ENCODE measurements at places on chromosomes 2 and 18.

GRCh38 chr2:75539955-75540716, 20.6 kb downstream of the EVA1A start:
- no peak for DNase-seq

DNA sequence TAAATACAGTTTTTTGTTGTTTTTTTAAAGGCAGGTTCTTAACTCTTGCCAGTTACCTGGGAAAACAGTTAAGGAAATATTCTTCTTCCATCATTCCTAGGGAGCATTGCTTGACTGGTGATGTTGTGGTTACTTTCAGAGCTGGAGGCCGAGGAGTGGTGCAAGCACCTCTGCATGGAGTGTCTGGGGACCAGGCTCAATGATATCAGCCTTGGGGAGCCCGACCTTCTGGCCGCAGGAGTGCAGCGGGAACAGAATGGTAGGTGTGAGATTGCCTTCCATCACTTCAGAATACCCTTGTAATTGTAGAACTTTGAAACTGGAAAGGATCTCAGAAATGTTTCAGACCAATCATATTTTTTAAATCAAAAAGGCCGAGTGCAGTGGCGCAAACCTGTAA, 270.1 kb downstream of the CD226 start:
- DNase-seq: no peak

DNA sequence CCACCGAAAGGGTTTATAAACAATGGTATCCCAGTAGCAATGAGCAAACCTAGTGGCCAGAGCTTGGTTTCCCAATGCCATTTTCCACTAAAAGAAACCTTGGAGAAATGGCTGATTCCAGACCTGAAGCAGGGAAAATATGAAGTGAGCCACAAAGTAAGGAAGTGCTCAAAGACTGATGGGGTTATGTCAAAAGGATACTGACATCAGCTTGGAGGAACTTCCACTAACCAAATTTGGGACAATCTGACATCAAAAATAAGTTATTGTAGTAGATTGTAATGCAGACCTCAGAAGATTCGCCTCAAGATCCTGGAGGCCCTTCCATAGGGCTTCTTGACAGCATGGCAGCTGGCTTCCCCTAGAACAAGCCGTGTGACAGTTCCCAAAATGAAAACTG, 79.4 kb upstream of the SP3 start:
- no peak for DNase-seq

GRCh38 chr18:70507970-70508369, 219.1 kb downstream of the SOCS6 start:
- DNase-seq: no peak
